ENCODE measurements at places on chromosomes 11 and 22.

DNA sequence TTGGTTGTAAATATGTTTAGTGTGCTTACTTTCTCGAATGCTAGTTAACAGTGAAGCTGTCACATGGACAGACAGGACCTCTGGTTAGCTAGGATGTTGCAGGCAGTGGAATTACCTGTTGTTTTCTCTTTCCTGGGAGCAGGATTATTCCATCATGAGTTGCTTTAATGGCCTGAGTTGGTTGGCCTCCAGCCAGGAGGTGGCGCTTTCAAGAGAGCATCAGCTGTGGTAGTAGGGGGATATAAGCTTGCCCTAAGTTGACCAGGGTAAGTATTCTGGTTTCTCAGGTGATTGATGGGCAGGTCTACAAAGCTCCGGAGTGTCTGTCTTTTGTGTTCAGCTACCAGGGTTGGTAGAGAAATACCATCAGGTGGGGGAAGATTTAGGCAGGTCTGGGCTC lies 43.5 kb downstream of the NELL1 start:
- DNase-seq, result no peak

GRCh38 chr11:23687991-23688390 lies 808.9 kb upstream of the LUZP2 start:
- no peak for DNase-seq

GRCh38 chr11:72278905-72279304 lies 34.9 kb upstream of the PHOX2A start:
- DNase-seq, result no peak

- DNase-seq, result peak; percentile 38
Measured at GRCh38 chr11:132604431-132604830, 927.9 kb downstream of the OPCML start.

DNA sequence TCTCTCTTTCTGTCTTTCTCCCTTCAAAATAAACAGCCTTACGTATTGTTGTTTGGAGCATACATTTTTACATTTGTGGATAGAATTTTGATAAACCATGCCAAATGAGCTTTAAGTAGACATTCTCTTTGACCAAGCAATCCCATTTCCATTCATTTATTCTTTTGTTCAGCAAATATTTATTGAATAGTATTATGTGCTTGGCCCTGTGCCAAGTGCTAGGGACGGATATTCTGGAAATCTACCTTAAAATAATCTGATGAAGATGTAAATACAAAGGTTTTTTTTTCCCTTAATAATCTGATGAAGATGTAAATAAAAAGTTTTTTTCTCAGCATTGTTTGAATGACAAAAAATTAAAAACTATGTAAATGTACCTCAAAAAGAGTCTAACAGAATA lies 2.1 kb downstream of the OLFML1 start:
- DNase-seq, result no peak

DNA sequence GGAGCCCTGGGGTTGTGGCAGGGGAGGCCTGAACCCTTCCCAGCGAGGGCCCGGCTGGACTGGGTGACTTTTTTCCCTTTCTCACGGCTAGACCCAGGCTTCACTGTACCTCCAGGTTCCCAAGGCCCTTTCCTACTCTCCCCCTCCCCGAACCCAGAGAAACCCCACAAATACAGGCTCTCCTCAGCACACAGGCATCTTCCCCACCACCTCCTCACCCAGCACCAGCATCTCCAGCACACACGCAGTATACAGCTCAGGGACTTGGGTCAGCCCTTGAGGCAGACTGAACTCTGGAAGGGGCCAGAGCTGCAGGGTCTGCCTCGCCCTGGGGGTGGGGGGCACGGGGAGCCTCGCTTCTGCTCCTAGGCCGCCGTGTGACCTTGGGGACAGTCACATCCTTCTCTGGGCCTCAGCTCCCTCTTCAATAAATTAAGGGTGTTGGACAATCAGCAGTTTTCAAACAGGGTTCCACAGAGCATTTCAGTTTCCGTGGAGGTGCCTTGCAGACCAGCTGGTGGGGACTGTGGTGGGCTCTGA lies 4.5 kb downstream of the TMPRSS13 start:
- no peak for DNase-seq

DNA sequence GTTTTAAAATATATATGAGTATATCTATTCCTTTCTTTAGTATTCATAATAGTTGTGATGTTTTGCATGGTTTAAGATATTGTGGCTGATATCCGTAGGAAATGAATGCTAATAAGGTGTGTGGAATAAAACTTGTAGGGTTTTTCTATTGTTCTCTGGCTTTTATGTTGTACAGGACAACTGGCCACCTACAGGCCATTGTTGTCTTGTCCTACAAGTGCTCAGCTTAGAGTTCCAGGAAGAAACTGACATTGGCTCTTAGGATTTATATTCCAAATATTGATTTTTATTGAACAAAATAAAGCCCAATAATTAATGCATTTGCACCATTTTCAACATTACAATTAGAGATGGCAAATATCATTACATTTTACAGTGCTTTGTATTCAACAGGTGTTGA lies 512.8 kb upstream of the TENM4 start:
- no peak for DNase-seq

- DNase-seq, result no peak
Measured at GRCh38 chr11:7617032-7617431, 56.3 kb downstream of the CYB5R2 start.

- peak; percentile 54 for DNase-seq
Measured at GRCh38 chr11:44627911-44628729, 62.7 kb downstream of the CD82 start.

DNA sequence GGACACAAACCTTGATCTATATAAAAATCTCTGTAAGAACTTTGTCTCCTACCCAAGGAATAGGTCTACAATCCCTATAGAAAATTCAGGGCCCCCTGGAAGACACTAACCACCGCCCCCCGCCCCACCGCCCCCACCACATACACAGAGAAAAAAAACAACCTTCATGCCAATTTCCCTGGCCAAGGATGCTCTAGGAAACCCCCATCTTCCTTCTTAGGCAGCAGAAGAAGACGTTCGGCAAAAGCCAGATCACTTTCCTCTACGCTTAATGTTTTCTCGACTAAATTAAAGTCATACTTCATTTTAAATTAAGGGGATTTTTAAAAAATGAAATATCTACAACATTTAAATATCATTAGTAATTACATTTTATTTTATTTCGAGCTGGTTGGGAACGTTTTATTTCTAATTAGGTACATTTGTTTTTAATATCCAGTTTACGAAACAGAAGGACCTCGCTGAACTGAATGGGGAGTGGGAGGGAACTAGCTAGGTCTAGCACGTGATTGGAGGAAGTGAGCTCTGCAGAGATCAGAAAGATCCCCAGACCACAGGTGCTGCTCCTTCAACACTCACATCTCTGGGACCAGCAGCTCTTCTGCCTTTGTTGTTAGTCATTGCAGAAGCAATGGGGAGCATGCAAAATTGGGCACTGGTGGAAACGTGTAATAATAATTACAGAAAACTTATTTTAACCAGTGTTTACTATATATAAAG lies 472.3 kb downstream of the MN1 start:
- DNase-seq, result peak; percentile 61
